Activated CD8-positive, alpha-beta T cell treated with anti-CD3 and anti-CD28 coated beads for 36 hours (primary cell): ENCODE measurements at places on chromosomes 7 and 10. TPM values are rescaled to one million over a fixed set of nuclear protein-coding genes. Genes with fewer than 3 reads are reported as not detected.
A peak's percentile ranks its signal among the peaks of the same experiment; 100 is the strongest.

DBF4 gene
- 77.6 TPM for total RNA-seq

DNA sequence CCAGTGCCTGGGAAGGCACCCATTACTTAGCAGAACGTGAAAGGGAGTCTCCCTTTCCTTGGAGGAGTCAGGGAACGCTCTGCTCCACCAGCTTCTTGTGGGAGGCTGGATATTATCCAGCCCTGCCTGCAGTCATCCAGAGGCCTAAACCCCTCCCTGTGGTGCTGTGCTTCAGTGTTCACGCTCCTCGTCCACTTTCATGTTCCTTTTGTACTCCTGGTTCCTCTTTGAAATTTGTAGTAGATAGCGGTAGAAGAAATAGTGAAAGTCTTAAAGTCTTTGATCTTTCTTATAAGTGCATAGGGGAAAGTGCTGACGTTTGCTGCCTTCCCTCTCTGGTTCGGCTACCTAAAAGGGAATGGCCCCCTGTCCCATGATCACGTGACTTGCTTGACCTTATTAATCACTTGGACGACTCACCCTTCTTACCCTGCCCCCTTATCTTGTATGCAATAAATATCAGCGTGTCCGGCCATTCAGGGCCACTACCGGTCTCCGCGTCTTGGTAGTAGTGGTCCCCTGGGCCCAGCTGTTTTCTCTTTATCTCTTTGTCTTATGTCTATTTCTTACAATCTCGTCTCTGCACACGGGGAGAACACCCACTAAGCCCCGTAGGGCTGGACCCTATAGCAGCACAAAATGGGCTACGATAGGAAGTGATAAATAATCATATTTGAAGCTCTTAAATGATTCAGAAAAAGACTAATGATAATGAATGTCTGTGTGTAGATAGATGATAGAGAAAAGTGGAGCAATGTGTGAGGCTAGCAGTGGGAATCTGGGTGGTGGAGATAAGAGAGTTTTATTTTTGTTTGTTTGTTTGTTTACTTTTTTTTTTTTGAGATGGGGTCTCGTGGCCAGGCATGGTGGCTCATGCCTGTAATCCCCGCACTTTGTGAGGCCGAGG is 5.8 kb upstream of the ESYT2 start:
- no peak for DNase-seq

VPS26A gene
- 33.1 TPM for total RNA-seq

GRCh38 chr7:5699467-5700384 is 81.7 kb downstream of the RNF216 start:
- peak; percentile 93 for DNase-seq

- no peak for DNase-seq
Measured at GRCh38 chr10:35041502-35041879, 48.6 kb downstream of the CUL2 start.

KCNMA1 gene
- total RNA-seq, result not detected

KLF14 gene
- total RNA-seq, result not detected

GRCh38 chr10:4131407-4132215 is 346.6 kb upstream of the KLF6 start:
- peak; percentile 57 for DNase-seq

GRCh38 chr10:100565206-100565985 is 29.7 kb downstream of the HIF1AN start:
- no peak for DNase-seq

- DNase-seq, result no peak
Measured at GRCh38 chr10:101047961-101048892, 13.6 kb upstream of the KAZALD1 start.

DNA sequence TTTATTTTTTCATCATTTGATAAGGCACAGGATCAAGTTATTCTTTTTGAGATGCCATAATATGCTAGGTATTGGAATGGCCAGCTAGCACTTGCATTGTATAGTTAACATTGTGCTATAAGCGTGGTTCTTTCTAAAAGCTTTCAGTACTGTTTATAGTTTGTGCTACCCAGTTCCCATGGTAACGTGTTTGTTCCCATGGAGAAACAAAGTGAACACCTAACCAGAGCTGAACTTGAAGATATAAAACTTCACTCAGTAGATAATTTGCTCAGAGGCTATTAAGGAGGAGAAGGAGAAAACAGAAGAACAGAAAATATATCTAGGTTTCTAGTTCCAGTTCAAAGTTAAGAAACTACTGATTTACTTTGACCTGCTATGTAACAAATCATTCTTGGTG is 23.6 kb upstream of the ITGB8 start:
- no peak for DNase-seq

DNA sequence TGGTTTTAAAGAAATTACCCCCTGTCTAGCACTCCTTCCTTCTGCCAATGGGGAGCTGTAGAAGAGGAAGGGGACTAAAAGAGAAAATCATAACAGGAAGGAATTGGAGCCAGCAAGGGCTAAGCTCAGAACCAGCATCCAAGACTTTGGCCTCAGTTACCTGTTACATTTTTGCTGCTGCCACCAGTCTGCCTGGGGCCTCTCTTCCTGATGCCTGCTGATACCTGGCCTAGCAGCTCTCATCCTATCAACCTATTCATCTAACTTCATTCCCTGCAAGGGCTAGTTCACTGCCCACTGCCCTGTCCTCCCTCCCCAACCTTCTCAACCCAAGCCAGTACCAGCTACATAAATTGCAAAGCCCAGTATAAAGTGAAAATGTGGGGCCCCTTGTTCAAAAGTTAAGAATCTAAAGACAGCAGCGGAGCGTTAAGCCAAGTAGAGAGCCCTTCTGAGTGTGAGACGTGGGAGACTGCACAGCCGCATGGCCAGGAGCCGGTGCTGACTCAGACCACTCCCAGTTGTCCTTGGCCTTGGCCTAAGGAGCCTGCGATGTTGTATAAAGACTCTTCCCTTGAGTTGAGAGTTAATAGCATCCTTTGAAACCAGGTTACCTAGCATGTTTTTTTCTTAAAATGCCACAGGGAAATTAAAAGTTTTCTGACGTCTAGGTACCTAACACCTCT is 13.2 kb upstream of the AOC1 start:
- no peak for DNase-seq

- DNase-seq, result peak; percentile 44
Measured at GRCh38 chr7:67625257-67625737, 628.7 kb downstream of the TYW1 start.

DNA sequence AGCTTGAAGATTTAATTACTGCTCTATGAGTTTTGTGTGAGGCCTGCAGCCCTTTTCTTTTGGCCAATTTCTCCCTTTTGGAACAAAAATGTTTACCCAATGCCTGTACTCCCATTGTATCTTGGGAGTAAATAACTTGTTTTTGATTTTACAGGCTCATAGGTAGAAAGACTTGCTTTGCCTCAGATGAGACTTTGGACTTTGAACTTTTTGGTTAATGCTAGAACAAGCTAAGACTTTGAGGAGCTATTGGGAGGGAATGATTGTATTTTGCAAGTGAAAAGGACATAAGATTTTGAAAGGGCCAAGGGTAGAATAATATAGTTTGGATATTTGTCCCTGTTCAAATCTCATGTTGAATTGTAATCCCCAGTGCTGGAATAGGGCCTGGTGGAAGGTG is 152.0 kb downstream of the MAGI2 start:
- no peak for DNase-seq

- peak; percentile 10 for DNase-seq
Measured at GRCh38 chr10:93746844-93747284, 10.9 kb upstream of the LGI1 start.

HOGA1 gene
- total RNA-seq, result not detected

WIPF3 gene
- total RNA-seq, result not detected

DNA sequence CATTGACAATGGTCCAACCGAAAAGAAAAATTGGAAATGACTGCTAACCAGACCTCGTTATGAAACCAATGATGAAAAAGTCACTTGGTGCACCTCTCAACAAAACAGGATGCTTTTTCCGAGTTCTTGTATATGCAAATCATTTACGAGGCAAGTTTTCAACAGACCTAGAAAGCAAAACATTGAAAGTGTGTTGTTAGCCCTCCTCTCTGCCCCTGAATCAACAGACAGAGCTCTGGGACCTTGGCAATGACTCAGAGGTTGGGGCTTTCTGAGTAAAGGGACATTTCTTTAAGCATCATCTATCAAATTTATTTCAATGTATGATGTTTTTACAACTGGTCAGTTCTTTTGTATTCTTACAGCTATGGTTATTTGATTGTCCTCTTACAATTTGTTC is 16.3 kb upstream of the DKK1 start:
- DNase-seq, result no peak

PSMA2 gene
- total RNA-seq, result 197 TPM

HYAL4 gene
- total RNA-seq, result not detected

- DNase-seq, result no peak
Measured at GRCh38 chr10:72850861-72851260, 42.7 kb upstream of the OIT3 start.

PDE6C gene
- not detected for total RNA-seq

- DNase-seq, result no peak
Measured at GRCh38 chr7:75055830-75056772, 17.5 kb downstream of the RCC1L start.

EN2 gene
- total RNA-seq, result not detected

DNA sequence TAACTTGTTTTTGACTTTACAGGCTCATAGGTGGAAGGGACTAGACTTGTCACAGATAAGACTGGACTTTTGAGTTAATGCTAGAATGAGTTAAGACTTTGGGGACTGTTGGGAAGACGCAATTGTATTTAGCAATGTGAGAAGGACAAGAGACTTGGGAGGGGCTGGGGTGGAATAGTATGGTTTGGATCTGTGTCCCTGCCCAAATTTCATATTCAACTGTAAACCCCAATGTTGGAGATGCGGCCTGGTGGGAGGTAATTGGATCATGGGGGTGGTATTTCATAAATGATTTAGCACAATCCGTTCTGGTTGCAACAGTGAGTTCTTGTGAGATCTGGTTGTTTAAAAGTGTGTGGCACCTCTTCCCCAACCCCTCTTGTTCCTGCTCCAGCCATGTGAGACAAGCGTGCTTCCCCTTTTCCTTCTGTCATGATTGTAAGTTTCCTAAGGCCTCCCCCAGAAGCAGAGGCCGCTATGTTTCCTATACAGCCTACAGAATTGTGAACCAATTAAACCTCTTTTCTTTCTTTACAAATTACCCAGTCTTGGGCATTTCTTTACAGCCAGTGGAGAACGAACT is 22.6 kb downstream of the RNF216 start:
- no peak for DNase-seq

GRCh38 chr10:20892796-20893195 is 4.3 kb downstream of the NEBL start:
- DNase-seq, result no peak

EBLN1 gene
- total RNA-seq, result not detected

DNA sequence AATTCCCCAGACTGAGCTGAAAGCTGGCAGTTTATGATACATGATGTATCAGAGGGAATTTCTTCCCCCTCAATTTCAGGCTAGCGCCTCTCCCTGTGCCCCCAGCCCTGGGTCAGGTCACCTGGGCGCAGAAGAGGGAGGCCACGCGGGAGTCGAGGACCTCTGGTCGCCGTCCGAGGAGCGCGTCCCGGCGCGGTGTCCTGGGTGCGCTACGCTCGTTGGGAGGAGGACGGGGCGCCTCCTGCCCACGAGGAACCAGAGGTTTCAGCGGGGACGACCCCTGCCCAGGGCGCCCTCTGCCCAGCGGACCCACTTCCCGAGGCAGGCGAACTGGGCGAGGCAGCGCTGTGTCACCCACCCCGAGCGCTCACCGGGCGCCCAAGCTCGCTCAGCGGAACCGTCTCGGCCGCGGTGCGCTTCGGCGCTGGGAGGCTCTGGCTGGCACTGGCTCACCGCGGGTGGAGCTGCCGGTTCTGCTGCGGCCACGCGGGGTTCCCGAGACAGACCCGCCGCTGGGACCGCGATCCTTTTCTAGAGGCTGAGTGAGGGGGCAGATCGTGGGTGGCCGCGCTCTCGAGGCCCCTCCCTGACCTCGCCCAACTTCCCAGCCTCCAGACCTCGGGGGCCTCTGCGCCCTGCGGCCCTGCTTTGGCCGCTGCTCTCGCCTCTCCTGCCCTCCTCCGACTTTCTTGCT is at the start of gene FAM237B:
FAM237B (minus strand) TSS at position 504 of the 694 bp plus-strand sequence. CDS start 1,556 bp downstream, outside the sequence.
- DNase-seq, result no peak

DNA sequence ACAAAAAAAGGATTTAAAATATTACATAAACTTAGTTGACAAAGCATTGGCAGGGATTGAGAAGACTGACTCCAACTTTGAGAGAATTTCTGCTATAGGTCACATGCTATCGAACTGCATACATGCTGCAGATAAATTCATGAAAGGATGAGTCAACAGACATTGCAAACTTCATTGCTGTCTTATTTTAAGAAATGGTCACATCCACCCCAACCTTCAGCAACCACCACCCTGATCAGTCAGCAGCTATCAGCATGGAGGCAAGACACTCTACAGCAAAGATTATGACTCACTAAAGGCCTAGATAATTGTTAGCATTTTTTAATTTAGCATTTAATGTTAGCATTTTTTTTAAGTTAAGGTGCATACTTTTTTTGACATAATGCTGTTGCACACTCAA is 73.6 kb downstream of the AGK start:
- DNase-seq, result no peak

DNA sequence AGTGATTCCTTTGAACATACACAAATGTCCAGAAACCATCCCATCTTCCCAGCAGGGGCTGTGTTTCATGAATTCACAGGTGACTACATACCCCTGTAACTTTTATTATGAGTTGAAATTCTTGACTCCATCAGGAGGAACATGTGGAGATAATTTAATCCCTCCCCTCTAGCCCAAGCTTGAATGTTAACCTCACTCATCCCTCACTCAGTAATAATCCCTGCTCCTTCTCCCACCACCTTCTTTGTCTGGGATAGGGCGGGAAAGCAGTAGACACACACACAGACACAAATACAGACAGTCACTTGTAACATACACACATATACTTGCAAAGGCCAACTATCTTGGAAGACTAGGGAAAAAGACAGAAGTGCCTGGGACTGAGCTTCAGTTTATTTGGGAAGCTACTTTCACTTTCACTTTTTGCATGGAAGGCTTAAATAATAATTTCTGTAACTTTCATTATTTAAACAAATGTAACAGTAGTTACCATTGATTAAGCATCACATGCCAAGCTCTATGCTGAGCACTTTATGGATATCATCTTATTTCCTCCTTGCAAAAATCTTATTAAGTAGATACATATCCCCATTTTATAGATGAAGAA is 7.3 kb downstream of the AASS start:
- no peak for DNase-seq

DNA sequence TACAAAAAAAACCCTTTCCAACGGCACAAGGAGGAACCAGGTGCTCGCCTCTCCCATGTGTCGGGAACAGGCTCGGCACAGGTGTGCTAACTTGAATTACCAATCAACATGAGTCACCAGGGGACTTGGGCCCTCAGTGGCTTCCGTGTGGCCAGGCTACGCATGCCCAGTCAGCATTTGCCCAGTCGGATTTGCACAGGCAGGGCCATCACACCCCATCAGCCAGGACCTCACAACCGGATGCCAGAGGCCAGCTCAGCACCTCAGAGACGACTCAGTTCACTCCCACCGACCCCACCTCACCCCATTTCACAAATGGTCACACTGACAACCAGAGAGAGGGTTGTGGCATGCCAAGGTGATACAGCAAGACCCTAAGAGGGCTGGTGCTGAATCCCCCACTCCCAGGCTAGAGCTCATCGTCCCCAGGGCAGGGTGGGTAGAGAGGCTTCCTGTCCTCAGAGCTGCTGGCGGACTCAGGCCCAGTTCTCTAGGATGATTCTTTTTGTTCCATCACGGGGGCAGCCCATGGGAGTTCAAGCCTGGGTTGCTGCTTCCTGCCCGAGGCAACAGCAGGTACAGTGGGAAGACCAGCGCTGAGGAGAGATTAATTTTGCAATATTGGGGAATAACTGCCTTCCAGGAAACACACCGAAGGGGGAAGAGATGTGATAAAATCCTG is 13.6 kb downstream of the ANXA11 start:
- DNase-seq, result peak; percentile 43

HTR7 gene
- not detected for total RNA-seq

FAM170B gene
- total RNA-seq, result not detected

BAMBI gene
- 0.18 TPM for total RNA-seq
